ENCODE measurements at places on chromosomes 2 and 18.
A peak's percentile ranks its signal among the peaks of the same experiment; 100 is the strongest.

- no peak for DNase-seq
Observed at GRCh38 chr18:10499230-10499629, 26.6 kb upstream of the NAPG start.

- DNase-seq = no peak
Observed at GRCh38 chr2:237943395-237944094, 23.3 kb upstream of the UBE2F start.

- DNase-seq = no peak
Observed at GRCh38 chr2:48767330-48767729, 11.8 kb upstream of the LHCGR start.

- no peak for DNase-seq
Observed at GRCh38 chr2:147925886-147926285, 81.1 kb downstream of the ACVR2A start.

GRCh38 chr2:217753460-217754200 lies 249.2 kb downstream of the TNS1 start:
- no peak for DNase-seq

- no peak for DNase-seq
Observed at GRCh38 chr2:155643056-155643775, 689.3 kb downstream of the NR4A2 start.

- no peak for DNase-seq
Observed at GRCh38 chr18:62338446-62339105, 13.5 kb downstream of the TNFRSF11A start.

GRCh38 chr18:48885266-48885923 lies 65.4 kb downstream of the SMAD7 start:
- DNase-seq = peak; percentile 27

All from left lung (tissue), 14 donors.